Stimulated activated CD4-positive, alpha-beta T cell treated with anti-CD3 and anti-CD28 coated beads, Interleukin-15, amount 100 ng/mL, for 1 hour (primary cell): ENCODE measurements at places on chromosomes 12 and 14.

GRCh38 chr14:35689000-35689460, 120.1 kb downstream of the RALGAPA1 start:
- no peak for DNase-seq

GRCh38 chr14:39880106-39880695, 448.0 kb upstream of the FBXO33 start:
- no peak for DNase-seq

DNA sequence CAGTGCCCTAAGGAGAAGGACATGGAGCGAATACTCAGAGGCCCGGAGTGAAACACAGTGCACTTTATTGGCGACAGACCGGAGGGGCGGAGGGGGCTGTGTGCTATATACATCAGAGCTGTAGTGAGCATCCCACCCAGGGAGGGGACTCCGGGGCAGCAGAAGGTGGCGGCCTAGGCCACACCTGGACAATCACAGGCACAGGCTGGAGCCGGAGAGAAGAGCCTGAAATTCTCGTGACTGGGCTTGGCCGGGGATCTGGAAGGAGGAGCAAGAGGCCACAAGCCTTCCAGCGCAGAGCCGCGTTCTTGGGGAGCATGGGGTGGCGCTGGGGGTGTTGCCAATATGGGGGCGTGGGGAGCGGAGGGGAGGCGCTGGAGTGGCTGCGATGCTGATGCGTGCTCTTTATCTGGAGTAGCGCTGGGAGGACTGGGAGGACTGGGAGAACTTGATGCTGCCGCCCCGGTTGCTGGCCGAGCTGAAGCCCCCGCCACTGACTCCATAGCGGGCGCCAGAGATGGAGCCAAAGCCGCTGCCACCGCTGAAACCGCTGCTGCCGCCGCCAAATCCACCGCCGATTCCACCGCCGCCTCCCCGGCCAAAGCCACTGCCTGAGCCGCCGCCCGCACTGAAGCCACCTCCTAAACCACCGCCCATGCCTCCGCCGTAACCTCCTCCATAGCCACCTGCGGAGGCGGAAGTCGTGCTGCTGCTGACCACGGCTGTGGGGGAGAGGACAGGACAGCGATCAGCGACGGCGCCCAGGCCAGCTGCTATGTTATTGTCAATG, 6.1 kb downstream of the KRT3 start:
- no peak for DNase-seq

- no peak for DNase-seq
These were observed 42.5 kb upstream of the MYBPC1 start for GRCh38 chr12:101552277-101552676.

- DNase-seq, result no peak
These were observed 84.3 kb upstream of the NCOR2 start for GRCh38 chr12:124651516-124652273.

DNA sequence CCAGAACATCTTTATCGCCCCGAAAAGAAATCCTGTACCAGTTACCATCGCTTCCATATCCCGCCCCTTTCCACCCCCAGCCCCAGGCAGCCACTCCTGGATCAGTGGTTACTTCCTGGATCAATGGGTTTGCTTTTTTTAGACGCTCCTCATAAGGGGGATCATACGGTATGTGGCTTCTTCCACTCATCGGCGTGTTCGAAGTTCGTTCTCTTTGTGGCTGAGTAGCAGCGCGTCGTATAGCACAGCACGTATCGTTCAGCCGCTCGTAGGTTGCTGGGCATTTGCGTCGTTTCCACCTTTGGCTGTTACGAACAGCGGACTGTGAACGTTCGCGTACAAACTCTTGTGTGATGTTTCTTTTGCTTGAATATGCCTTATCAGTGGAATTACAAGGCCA, 1.8 kb downstream of the NOC4L start:
- no peak for DNase-seq

DNA sequence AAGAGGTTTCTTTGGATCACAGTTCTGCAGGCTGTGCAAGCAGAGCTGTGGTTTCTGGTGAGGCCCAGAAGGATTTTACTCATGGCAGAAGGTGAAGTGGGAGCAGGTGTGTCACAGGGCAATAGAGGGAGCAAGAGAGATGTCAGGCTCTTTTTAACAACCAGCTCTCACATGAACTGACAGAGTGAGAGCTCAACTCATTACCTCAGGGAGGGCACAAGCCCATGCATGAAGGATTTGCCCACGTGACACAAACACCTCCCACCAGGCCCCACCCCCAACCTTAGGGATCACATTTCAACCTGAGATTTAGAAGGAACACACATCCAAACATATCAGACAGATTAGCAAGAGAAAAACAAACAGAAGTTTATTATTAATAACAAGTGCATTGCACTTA, 470.4 kb downstream of the GALC start:
- DNase-seq, result no peak

GRCh38 chr12:34598851-34599529, 576.7 kb downstream of the ALG10 start:
- no peak for DNase-seq
